ENCODE measurements at places on chromosomes 5 and 9.

DNA sequence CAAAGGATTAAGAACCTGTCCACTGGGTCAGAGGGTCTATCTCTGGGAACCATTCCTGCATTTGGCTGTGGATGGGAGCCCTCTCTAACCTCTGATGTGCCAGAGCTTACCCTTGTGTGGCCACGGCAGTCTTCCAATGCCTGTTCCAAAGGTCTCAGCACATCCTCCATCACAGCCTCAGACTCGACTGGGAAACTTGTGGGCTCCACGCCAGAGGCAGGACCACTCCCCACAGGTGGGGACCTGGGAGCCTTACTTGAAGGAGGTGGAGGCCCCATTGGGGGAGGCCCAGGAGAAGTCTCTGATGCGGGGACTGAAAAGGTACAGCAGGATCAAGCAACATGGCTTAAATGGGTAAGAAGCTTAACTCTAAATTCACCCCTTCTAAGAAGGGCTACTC, 4.4 kb downstream of the EIF4EBP3 start:
- no peak for DNase-seq

- DNase-seq, result no peak
Measured at GRCh38 chr5:174324680-174325079, 279.2 kb downstream of the NSG2 start.

- DNase-seq, result no peak
Measured at GRCh38 chr5:22354956-22355355, 498.2 kb downstream of the CDH12 start.

GRCh38 chr9:99103054-99103895, 1.6 kb upstream of the TGFBR1 start:
- DNase-seq, result no peak

- DNase-seq, result no peak
Measured at GRCh38 chr5:140140435-140140834, 14.7 kb downstream of the IGIP start.

GRCh38 chr9:137302449-137303150, 529 bp upstream of the NRARP start:
- DNase-seq, result no peak

GRCh38 chr9:86944796-86945727, 2.2 kb downstream of the GAS1 start:
- DNase-seq, result no peak

DNA sequence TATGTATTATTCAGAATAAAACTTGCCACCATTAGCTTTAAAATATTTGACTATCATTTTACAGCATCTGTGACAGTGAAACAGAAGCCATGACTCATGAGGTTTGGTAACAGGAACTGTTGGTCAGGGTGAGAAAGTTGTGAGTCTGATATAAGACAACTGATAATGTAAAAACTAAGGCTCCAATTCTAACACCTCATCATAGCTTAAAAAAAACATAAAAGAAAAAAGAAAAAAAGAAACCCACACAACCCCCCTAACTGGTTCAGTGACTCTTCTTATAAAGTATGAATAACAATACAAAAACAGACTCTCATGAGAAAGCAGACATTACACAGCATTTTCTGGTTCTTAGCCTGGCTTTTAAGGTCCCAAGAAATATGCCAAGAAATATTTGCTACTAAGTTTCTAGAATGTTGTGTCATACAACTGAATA, 85.8 kb downstream of the MRPS27 start:
- peak; percentile 6 for DNase-seq

DNA sequence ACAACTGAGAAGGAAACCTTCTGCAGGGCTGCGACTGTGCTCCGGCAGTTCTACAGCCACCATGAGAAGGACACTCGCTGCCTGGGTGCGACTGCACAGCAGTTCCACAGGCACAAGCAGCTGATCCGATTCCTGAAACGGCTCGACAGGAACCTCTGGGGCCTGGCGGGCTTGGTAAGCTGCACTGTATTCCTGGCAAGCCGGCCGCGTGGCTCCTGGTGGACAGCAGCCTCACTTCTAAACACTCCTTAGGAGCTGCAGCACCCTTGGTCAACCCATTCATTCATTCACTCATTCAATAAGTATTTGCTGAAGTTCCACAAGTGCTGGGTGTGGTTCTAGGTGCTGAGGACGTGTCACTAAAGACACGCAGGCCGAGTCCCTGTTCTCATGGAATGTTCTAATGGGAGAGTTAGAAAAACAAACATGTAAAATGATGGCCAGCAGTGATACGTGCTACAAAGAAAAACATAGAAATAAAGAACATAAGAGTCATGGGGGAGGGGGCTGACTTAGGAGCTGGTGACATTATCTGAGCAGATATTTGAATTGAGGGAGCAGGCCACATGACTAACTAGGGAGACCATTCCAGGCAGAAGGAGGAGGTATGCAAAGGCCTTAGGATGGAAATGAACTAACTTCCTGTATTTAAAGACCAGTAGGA, 6.1 kb downstream of the IL4 start:
- DNase-seq, result no peak

All from stimulated activated CD8-positive, alpha-beta memory T cell treated with anti-CD3 and anti-CD28 coated beads, Interleukin-15, amount 100 ng/mL, for 4 hours (primary cell).